ENCODE measurements at places on chromosomes 16 and 17. TPM values are rescaled to one million over a fixed set of nuclear protein-coding genes. Genes with fewer than 3 reads are reported as not detected.

The GCGR gene
- not detected for total RNA-seq

The DNAH9 gene
- not detected for total RNA-seq

The TBC1D3C gene
- not detected for total RNA-seq

The PCTP gene
- total RNA-seq, result 14.5 TPM

The CLEC18C gene
- not detected for total RNA-seq

The CDIP1 gene
- 33.9 TPM for total RNA-seq

The CRYM gene
- not detected for total RNA-seq

The CCL23 gene
- not detected for total RNA-seq

The C17orf107 gene
- total RNA-seq, result 1.0 TPM

GRCh38 chr16:28913946-28914724, 10.9 kb downstream of the RABEP2 start:
- no peak for DNase-seq

- DNase-seq, result peak; percentile 50
Observed at GRCh38 chr17:561116-561515, 153.5 kb downstream of the VPS53 start.

- DNase-seq, result no peak
Observed at GRCh38 chr16:68062910-68063393, 22.2 kb upstream of the NFATC3 start.

- DNase-seq, result no peak
Observed at GRCh38 chr16:27544671-27545070, 5.0 kb downstream of the GTF3C1 start.

DNA sequence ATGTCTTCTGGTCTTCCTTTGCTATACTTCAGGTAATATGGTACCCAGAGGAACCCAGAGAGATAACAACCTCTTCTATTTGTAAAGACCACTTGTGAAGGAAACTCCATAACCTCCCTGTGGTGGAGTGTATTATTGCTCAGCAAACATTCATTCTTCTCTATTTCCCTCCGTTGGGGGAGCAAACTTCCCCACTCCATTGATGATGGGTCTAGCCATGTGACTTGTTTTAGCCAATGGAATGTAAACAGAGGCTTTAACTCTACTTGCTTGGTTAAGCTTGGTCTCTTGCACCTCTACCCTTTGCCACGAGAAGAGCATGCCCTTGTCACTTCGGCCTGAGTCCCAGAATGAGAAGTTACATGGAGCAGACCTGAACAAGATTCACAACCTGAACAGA, 30.0 kb upstream of the SKAP1 start:
- no peak for DNase-seq

- no peak for DNase-seq
Observed at GRCh38 chr17:64135000-64135399, 5.1 kb upstream of the ERN1 start.

DNA sequence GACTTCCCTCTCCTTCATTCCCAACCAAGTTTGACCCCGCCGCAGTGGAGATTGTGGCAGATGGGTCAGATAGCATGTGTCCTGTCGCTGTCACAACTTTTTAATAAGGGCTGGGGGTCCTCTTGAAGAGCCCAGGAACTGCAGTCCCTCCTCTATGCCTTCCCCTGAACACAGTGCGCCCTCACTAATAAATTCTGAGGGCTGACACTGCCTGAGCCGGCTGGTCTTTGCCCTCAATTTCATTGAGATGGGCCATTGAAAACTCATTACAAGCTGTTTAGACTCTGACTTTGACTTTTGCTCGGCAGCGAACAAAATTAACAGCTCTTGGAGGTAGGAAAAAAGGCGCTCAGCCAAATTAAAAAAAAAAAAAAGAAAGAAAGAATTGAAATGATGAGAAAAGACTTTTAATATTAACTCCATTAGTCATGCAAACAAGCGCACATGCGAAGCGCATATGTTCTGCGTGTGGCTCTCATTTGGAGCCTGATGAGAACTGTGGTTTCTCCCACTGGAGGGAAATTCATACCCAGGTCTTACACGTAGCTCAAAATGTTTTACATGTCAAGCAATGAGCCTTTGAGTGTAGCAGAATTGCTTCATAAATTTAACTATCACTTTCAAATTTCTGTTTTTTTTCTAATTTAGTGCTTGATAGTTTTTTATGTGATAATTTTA, 704.7 kb downstream of the WWOX start:
- DNase-seq, result no peak

GRCh38 chr17:40095351-40095943, 4.9 kb downstream of the NR1D1 start:
- DNase-seq, result no peak

GRCh38 chr16:84252184-84252583, 12.4 kb upstream of the KCNG4 start:
- DNase-seq, result no peak

DNA sequence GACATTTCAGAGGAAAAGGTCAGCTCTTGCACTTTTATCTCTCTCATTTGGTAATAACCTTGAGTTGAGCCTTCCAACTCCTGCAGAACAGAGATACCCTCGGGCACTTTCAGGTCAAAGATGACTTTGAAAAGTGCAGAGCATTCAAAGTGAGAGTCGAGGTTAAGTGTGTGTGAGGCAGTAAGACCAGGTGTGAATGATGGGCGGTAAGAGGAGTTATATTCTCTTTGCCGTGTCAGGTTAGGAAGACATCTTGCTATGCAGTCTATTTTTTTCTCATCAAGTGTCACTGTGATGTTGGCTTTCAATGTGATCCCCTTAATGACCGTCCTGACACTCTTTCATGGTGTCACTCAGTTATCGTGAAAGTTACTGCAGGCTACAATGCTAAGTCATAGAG, 248.5 kb downstream of the RBFOX1 start:
- no peak for DNase-seq

GRCh38 chr16:5444189-5444588, 346.6 kb upstream of the EEF2KMT start:
- DNase-seq, result no peak

DNA sequence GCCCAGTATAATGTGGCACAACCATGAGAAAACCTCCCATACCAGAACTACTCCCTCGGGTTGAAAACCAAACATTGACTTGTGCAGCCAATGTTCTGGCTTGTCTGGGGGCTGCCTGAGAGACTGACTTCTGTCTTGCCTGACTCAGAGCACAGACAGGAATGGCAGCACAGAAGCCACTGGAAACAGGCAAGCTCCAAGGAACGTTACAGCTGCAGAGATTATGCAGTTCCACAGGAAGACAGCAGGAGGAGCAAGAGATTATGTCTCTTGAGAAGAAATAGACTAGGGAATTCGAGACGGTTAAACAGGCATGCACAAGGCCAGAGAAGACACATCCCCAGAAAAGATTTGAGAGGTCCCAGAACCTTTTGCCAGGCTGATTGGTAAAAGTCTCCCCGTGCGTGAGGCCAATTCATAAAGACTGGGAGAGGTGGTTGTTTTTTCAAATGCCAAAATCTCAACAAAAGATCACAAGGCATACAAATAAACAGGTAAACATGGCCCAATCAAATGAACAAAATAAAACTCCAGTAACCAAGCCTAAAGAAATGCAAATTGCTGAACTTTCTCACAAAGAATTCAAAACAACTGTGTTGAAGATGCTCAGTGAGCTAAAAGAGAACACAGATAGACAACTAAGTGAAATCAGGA, 90.6 kb upstream of the CDH5 start:
- peak; percentile 73 for DNase-seq

- no peak for DNase-seq
Observed at GRCh38 chr17:33469911-33470310, 176.8 kb upstream of the ASIC2 start.
